Inflammatory macrophage (primary cell): ENCODE measurements at places on chromosomes 6 and 20.

DNA sequence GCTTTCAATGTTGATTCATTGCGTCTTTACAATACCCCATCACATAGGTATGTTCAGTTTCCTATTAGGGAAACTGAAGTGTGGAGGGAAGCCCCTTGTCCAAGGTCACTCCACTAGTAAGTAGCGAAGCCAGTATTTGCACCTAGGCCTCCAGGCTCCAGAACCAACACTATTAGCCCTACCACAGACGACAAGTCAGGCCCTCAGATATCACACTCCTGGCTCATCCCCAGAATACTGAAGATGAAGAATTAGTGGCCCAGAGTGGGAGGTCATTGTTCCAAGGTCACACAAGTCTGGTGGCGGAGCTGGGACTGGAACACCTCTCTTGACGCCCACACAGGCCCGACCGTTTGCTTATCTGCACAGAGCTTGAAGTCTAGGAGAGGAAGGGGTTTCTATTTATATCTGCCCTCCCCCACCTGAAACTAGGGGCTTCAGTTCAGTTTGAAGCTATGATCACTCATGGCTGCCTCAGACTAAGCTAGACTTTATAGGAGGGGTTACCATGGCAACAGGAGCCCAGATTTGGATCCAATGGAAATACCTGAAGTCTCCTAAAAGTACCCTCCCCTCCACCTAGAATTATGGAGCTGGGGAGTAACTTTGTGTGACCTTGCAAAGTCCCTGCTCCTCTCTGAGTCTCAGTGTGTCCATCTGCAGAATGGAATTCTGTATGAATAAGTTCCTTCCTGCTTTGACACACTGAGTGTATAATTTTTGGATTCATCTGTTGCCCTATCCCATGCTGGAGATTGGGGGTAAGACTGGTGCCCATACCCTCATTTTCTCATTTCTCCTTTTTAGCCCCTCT, 2.2 kb downstream of the SNTA1 start:
- DNase-seq = no peak

- DNase-seq = peak; percentile 68
Observed at GRCh38 chr20:57713505-57713903, 3.7 kb upstream of the PMEPA1 start.

DNA sequence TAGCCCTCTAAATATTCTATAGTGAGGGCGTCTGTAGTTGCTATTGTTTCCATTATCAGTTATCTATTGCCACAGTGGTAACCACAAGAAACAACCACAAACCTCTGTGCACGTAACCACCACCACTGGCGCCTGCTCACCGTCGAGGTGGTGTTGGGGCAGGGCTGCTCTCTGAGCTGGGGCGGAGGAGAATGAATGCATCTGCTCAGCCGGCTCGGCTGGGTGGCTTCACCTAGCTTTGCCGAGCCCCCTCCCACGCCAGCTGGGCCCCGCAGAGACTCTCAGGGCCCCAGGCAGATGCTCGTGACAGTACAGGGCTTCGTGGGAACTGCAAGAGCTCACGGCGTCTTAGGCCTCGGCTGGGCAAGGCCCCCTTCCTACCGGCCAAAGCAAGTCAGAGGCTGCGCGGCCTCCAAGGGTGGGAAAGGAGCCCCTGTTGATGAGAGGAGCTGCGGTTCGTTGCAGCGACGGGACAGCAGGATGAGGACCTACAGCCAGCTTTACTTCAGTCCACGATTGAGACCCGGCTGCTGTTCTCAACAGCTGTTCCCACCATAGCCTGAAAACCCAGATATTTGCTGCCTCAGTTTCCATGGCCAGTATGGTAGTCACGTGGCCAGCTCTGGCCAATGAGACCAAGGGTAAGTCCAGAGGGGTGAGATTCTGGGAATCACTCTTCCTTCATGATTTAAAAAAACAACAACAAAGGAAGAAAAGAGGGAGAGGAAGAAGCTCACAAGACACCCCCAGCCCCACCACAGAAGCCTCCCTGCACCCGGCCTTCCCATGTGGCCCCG, 120.2 kb upstream of the AFDN start:
- no peak for DNase-seq

GRCh38 chr6:170102582-170103481, 188.0 kb downstream of the DLL1 start:
- no peak for DNase-seq

DNA sequence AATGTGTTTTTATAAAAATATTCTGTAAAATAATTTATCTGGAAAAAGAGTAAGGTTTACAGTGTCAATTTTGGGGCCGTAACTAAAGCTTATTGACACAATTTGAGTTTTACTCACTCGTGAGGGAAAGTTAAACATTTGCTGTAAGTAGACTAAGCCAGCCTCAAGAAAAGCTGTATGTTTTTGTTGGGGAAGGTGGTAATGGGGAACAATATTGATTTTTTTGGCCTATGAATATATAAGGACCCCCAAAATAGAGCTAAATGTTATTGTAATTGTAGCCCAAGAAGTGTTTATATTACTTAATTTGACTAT, 1.4 kb downstream of the SENP6 start:
- DNase-seq = no peak

DNA sequence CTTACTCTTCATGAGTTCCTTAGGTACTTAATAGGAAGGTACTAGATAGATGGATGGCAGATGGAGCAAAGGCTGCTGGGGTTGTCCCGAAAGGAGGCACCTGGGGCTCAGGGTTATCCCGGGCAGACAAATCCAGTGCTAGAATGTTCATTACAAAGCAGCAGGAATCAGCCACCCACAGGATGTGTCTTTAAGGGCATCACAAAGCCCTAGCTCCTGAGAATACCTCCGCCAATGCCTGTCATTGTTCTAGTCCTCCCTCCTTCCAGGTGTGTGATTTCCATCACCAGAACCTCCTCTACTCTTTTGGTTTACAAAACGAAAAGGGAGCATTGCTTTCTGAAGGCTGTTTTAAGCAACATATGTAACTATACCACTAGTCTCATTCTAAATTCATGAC, 138.1 kb downstream of the KIF6 start:
- DNase-seq = no peak

DNA sequence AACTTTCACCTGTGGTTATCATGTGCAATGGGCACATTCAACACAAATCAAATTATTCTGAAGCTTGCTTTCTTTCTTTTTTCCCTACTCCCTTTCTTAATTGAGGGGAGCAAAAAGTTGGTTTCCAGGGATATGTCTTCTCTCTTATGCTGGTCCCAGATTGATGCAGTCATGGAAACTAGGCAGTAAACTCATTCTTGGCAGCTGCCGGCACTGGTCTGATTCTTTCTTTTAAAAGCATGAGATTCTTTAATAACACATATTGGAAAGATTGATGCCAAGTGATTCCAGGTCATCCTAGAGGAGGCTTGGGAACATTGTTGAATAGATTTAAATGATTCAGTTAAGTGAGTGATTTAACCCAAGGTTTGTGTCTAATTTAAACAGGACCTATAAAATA, 29.0 kb downstream of the PTPRA start:
- no peak for DNase-seq

DNA sequence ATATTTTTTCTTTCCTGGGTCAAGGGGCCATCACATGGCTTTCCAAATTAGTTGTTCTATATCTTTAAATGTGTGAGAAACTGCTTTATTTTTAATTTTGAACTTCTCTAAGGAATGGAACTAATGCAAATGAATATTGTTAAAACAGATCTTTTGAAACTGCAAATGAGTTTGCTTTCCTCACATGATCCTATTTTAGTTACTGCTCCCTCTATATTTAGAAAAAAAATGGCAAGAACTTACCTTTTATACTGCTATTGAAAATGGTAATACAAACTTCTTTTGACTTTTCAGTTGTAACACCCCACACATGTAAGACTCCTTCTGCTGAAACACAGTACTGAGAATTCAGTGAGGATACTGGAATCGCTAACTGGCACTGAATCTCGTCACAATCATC, 15.9 kb downstream of the IFNGR1 start:
- DNase-seq = no peak

DNA sequence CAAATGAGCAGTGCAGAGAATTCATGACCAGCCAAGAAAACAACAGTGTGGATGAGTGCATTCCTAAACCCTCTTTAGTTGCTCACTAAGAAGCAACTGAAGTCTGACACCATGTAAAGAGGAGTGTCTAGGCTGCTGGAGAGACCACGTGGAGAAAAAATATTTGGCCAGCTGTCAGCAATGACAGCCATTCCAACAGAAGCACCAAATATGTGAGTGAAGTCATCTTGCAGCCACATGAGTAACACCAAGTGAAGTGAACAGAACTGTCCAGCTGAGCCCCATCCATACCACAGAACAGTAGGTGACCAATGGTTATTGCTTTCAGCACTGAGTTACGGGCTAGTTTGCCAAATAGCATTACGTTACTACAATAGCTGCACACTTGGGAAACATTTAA, 89.4 kb downstream of the TBXT start:
- no peak for DNase-seq

GRCh38 chr6:2166717-2167116, 78.7 kb downstream of the GMDS start:
- DNase-seq = no peak

- DNase-seq = peak; percentile 21
Observed at GRCh38 chr6:136549300-136550044, 750 bp downstream of the MAP7 start.

- DNase-seq = peak; percentile 68
Observed at GRCh38 chr6:166253281-166253681, 54.9 kb downstream of the PRR18 start.

- peak; percentile 96 for DNase-seq
Observed at GRCh38 chr6:42545226-42545773, 18.5 kb upstream of the UBR2 start.

GRCh38 chr20:10504608-10504993, 69.5 kb downstream of the SLX4IP start:
- no peak for DNase-seq

DNA sequence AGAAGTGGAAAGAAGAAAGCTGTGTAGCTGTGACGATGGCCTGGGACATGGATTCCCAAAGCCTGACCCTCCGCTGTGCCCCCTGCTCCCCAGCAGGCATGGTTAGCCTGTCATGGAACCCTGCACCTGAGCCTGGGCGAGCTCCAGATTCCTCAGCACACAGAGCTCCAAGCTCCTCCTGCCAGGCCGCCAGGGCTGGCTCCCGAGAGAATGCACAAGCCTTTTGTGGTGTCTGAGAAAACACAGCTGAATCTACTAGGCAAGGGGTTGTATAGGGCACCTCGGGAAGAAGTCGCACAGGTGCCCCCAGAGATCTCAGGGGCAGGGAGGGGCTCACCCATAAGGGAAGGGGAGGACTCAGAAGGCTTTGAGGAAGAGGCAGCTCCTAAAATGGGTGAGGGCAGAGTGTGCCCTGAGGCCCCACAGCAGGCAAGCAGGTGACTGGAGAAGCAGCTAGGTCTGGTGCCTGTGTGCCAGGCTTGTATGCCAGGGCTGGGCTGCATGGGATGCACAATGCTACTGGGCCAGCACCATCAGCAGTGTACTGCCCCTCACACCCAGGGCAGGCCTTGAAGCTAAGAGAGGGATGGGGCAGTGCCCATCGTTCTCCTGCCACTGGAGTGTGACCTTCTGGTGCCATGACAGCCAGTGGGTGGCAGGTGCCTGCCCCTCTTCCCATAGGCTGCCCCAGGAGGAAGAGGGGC, 64.3 kb upstream of the CD93 start:
- no peak for DNase-seq

- no peak for DNase-seq
Observed at GRCh38 chr6:15430186-15430585, 184.3 kb downstream of the JARID2 start.

GRCh38 chr6:130888246-130888645, 61.0 kb downstream of the SMLR1 start:
- no peak for DNase-seq

GRCh38 chr6:96923400-96923799, 1.1 kb upstream of the KLHL32 start:
- no peak for DNase-seq

DNA sequence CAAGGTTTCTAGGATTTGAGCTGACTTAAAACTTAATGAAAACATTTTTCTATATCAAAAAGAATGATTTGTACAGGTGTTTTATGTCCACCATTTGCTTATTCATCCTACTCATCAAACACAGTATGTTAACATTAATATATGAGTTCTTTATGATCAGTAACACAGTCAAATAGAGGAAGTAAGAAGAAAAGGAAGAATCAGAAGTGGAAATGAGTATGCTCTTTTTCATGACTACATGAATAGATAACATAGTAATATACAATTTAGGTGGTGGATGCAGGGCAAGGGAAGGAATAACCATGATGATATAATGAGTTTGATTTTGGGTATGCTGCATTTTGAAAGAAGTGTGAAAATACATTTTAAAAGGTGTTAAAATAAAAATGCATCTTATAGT, 16.5 kb downstream of the KPNA5 start:
- DNase-seq = peak; percentile 43

- peak; percentile 49 for DNase-seq
Observed at GRCh38 chr20:45011108-45011526, 44.8 kb downstream of the STK4 start.

GRCh38 chr20:56584916-56585315, 44.2 kb upstream of the TFAP2C start:
- DNase-seq = no peak

DNA sequence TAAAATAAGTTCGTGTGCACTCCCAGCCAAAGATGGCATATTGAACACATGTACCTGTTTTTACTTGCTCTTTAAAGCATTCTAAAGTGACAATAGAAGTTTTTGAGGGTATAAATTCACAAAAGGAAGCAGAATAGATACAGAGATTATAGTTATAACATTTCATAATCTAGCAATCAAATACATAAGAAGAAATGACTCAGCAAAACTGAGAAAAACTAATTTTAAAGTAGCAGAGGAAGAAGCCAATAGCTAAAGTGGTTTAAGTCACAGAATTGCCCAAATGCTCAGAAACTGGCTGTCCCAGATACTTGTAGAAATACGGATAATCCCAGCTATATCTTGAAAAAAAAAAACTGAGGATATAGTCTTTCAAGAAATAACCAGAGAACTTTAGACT, 49.2 kb upstream of the TBC1D32 start:
- no peak for DNase-seq

DNA sequence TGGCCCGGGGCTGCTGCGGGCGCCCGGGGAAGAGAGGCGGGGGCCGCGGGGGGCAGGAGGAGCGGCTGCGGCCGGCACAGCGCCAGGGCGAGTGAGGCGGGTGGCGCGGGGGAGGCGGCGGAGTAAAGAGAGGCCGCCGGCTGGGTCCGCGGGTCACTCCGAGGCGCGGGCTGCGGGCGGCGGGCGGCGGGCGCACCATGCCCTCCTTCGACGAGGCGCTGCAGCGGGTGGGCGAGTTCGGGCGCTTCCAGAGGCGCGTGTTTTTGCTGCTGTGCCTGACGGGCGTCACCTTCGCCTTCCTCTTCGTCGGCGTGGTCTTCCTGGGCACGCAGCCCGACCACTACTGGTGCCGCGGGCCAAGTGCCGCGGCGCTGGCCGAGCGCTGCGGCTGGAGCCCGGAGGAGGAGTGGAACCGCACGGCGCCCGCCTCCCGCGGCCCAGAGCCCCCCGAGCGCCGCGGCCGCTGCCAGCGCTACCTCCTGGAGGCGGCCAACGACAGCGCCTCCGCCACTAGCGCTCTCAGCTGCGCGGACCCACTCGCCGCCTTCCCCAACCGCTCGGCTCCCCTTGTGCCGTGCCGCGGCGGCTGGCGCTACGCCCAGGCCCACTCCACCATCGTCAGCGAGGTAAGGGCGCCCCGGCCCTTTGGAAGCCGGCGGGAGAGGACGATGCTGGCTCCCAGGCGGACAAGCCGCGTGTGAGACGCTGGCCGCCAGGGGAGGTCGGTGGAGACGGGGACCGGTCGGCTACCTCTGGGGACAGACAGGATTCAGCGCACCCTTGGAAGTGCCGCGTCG, at the start of gene SLC22A3:
TSS of gene SLC22A3 (plus strand) at position 156 of the 797 bp plus-strand sequence. CDS start at position 198, 42 bp downstream.
- no peak for DNase-seq
